ENCODE measurements at places on chromosomes 4 and X.

GRCh38 chr4:185840201-185840600 is 28.2 kb upstream of the SORBS2 start:
- no peak for DNase-seq

- DNase-seq: no peak
These were observed 55.9 kb upstream of the LEF1 start for GRCh38 chr4:108224611-108225053.

DNA sequence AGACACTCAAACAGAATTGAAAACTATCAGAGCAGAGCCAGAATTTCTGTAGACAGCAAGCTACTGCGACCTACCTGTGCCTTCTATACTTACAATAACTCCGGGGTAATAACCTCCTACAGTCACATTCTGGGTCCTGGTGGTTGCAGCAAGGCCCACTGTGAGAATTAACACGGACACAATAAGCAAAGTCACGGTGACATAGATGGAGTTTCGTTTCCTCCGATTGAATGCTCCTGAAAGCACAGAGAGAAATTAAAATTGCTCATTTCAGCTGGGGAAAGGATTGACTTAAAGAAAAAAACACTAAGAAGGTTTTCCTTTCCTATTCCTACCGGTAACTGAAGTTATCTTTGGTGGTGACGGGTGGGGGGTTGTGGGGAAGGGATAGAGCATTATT is 7.0 kb downstream of the TMEM255A start:
- no peak for DNase-seq

- no peak for DNase-seq
These were observed 957.2 kb downstream of the FSTL5 start for GRCh38 chr4:161206528-161207080.

- no peak for DNase-seq
These were observed 82.4 kb upstream of the CLCN4 start for GRCh38 chrX:10074241-10074941.

- DNase-seq: no peak
These were observed 183.2 kb upstream of the CASK start for GRCh38 chrX:42106556-42106955.

- DNase-seq: no peak
These were observed 52.3 kb upstream of the KLF3 start for GRCh38 chr4:38611676-38612075.
